ENCODE measurements at places on chromosomes 7 and 10.

DNA sequence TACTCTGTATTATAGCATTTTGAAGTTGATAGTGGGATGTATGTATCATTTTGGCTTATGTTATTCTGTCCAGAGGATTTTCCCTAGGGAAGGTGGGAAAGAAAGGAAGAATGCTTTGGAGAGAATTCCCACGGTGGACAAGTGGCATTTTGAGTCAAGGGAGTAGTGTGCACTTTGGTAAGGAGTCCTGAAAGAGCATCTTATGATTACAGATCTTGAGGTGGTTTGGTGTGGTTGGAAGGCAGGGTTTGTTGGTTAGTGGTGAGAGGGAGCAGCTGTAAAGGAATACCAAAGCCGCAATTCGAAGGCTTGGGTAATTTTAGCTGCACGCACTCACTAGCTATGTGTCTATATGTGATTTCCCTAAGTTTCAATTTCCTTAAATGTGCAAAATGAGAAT lies 16.1 kb downstream of the CCSER2 start:
- no peak for DNase-seq

- DNase-seq, result no peak
Measured at GRCh38 chr7:121385800-121386179, 10.3 kb downstream of the FAM3C start.

GRCh38 chr7:39819514-39819913 lies 130.5 kb upstream of the CDK13 start:
- no peak for DNase-seq

GRCh38 chr7:48182718-48183369 lies 11.6 kb downstream of the ABCA13 start:
- DNase-seq, result no peak
